ENCODE measurements at places on chromosomes 7 and 10.

DNA sequence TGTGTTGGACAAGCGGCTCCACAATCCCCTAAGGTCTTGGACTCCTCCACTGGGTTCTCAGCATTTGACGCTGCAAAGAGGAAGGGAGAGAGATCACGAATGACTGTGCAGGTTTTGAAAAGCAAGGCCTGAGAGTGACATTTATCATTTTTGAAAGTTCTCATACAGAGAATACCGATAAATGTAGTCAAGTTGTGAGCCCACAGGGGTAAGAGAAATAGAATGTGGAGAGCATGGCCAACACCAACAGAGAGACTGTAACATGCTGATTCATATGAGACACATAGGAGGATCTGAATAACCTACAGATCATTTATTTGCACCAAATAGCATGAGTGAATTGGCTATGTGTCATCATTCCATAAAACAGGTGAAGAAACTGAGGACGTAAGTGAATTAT, 230.5 kb upstream of the MBL2 start:
- no peak for DNase-seq

GRCh38 chr7:33788531-33788930, 116.8 kb upstream of the BMPER start:
- no peak for DNase-seq

GRCh38 chr10:26437637-26438461, at the start of gene APBB1IP:
TSS of gene APBB1IP (plus strand) at chr10:26438341. CDS start at chr10:26492327, 53,986 bp downstream.
- no peak for DNase-seq

DNA sequence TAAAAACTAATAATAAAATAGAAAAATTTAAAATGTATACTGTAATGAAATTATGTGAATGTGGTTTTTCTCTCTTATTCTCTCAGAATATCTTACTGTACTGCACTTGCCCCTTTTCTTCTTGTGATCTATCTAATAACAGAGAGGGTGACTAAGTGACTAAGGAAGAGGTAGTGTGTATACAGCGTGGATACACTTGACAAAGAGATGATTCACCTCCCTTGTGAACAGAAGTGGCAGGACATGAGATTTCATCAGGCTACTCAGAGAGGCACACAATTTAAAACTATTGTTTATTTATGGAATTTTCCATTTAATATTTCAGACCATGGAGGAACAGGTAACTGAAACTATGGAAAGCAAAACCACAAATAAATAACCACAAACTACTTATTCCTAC, 806.6 kb upstream of the GHITM start:
- no peak for DNase-seq

GRCh38 chr7:86212976-86213375, 430.7 kb upstream of the GRM3 start:
- DNase-seq = no peak

- peak; percentile 36 for DNase-seq
Measured at GRCh38 chr10:100340948-100341847, 5.8 kb upstream of the SCD start.

- DNase-seq = no peak
Measured at GRCh38 chr7:29306319-29306991, 111.9 kb downstream of the CHN2 start.

GRCh38 chr7:4154882-4155535, 527.1 kb upstream of the FOXK1 start:
- DNase-seq = no peak

DNA sequence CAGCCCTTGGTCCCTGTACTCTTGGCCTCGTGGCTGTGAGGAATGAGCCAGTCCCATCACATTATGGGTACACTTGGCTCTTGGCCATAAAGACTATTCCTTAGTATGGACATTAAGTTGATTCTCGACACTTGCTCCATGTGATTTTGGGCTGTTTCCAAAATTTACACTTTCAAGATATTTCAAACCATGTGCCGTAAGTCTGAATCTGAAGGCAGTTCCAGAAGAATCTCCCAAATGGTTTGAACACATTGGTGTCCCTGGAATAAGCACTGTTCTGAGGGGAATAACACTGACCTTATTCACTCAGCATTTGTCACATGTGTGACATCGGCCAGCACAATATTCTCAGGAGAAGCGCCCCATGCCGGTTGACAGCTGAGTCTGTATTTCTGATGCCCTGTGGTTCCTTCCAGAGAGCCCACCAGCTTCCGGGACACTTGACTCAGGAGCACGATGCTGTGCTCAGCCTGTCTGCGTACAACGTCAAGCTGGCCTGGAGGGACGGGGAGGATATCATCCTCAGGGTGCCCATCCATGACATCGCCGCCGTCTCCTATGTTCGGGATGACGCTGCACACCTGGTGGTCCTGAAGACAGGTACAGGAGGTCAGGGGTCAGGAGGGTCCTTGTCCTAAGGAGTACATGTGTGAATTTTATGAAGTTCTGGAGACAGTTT, 24.6 kb downstream of the NACAD start:
- no peak for DNase-seq

GRCh38 chr7:92778972-92779371, 57.4 kb downstream of the CDK6 start:
- no peak for DNase-seq

Measured in NCI-H1092 treated with DMSO at 0.1 percent for 48 hours (cell line).